ENCODE measurements at places on chromosomes 1 and 21. TPM values are rescaled to one million over a fixed set of nuclear protein-coding genes. Genes with fewer than 3 reads are reported as not detected.

Gene TCHHL1
- polyA plus RNA-seq, result not detected

Gene CR2
- not detected for polyA plus RNA-seq

Gene GJA4
- polyA plus RNA-seq, result not detected

DNA sequence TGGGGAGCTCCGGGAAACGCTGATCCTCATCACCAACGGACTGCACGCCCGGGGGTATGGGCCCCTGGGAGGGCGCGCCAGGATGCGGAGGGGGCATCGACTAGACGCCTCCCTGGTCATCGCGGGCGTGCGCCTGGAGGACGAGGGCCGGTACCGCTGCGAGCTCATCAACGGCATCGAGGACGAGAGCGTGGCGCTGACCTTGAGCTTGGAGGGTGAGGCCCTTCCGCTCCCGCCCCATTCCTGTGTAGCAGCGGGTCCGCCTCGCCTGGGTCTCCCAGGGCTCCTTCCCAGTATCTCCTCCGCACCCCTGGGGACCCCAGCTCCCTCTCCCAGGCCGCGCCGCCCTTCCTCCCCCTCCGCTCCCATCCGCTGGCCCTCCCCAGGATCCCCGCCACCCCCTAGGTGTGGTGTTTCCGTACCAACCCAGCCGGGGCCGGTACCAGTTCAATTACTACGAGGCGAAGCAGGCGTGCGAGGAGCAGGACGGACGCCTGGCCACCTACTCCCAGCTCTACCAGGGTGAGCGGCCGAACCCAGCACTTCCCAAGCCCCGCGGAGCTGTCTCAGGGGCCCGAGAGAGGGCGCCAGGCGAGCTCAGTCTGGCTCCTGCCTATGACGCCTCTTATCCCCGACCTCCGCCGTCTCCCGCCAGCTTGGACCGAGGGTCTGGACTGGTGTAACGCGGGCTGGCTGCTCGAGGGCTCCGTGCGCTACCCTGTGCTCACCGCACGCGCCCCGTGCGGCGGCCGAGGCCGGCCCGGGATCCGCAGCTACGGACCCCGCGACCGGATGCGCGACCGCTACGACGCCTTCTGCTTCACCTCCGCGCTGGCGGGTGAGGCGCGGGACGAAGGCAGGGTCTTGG, 5.0 kb downstream of the HAPLN2 start:
- DNase-seq, result peak; percentile 61

DNA sequence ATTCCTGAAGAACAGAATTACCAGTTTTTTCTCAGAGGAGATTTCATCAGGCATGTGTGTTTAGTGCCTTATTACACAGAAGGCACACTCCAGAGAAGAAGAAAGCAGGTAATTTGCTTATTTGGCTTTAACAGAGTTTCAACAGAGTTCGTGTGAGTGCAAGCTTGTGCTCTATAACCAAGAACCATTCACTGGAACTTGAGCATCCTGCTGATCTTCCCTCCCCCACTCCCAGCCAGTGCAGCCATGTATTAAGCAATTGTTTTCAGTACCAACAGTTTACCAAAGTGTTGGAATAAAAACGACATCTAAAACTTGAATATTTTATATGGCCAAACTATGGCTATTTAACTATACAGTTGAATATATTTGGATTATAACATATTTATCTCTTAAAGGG, 4.3 kb downstream of the MGST3 start:
- DNase-seq, result no peak

DNA sequence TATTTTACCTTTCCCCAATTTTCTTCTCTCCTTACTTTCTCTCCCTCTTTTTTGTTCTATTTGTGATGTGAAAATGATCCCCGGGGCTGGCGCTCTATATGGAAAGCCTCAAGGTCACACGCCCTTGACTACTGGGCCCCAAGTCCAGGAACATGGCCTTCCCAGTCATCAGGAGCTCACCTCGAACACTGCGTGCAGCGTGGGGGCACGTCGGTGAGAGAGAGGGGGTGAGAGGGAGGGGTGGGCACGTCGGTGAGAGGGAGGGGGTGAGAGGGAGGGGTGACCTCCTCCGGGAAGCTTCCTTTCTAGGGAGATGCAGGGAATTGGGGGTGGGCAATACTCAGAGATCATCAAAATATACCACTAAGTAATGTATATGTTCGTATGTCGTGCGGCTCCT, 94.6 kb upstream of the TMPRSS2 start:
- no peak for DNase-seq

DNA sequence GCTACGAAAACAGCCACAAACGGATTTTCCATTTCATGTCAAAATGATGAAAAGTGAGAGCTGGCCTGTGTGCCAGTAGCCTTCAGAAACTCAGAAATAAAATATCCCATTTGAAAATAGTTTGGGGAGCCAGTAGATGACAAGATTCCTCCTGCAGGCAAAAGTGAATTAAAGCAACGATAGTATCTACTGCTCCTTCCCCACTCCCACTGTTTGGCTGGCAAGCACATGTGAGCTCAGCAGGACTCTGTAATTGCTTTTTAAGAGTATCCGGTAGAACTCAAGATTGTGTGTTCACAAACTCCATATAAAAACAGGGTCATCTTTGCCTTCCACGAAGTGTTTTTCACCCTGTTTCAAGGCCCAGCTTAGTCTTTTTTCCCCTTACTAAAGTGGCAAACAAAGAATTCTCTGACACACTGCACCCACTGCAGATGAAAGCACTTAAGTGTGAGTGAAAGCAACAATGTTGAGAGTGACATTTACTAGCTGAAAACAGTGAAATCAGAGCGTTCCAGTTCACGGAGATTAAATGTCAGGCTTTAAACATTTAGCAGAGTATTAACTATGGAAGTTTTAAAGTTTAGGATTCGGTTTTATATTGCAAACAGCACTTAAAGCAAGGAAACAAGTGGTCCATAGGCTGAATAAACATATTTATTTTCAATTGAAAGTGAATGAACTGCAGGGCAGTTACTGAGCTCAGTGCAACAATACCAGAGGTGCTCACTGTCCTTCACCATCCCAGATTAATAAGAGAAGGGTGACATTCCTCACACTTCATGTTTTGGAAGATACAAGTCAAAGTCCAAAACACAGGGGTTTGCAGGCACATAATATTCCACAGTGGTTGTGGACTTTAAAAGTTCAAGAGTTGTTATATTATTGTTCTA, 70.0 kb downstream of the ALG14 start:
- no peak for DNase-seq

DNA sequence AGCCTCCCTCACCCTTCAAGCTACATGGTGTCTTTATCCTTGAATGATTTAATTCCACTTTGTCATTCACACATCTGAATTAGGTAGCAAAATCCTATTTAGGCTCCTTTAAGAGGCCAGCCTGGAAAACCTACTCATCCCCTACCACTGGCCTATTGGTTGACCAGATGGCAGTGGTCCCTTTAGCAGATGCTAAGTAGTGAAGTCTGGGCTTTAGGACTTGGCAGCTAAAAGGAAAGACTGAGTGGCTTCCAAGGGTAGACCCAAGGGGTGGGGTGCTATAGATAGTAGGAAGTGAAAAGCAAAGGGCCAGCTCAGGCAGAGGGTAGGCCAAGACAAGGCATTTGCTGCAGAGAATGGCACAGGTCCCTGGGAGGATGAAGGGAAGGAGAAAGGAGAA, 46.6 kb downstream of the KCNJ6 start:
- no peak for DNase-seq

DNA sequence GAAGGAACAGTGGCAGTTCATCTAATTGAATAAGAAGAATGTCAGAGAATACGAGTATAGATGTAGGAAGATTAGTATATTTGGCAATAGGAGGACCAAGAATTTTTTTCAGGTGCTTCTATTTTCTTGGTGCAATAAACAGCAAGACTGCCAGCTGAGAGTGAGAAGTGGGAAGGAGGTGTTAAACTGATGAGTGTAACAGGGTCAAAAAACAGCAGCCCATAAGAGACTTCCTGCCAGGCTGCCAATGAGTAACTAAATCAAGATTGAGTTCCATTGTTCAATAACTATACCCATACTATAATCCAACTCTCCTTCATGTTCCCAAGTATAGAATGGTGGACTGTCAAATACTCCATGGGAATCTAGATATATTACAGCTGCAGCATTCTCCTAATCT, 28.7 kb downstream of the LYST start:
- no peak for DNase-seq

DNA sequence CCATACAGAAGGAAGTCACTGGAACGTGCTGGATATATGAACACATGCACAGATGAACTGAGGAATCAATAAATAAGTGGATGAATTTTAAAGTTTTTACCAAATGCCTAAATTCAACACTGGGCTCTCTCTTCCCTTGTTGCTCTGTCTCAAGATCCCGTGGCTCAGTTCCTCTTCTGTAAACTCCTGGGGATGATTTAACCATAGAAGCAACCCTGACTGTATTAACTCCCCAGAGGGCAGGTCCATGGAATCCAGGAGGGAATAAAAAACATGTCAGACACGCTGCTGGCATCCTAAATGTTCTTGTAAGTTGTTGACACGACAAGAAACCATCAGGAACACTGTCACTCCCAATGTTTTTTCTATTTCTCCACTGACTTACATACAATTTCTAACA, 45.3 kb upstream of the GPR157 start:
- DNase-seq, result no peak

Data from A549 (cell line).